ENCODE measurements at places on chromosomes 2 and 18.

DNA sequence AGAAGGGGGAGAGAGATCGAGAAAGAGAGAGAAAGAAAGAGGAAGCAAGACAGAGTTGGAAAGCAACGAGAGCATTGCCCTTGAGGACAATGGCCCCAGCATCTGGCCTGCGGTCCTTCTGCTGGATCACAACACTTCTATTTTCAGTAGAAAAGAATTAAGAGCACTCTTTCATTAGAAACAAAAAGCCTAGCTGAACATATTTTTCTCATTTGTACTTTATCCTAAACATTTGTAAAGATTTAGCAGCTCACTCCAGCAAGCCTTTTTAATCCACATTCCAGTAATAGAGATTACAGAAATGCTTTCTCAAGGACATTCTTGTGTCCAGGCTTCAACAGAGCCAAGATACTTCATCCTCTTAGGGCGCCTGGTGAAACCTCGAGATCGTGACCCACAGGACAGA lies 31.6 kb upstream of the AFF3 start:
- ATAC-seq: no peak

DNA sequence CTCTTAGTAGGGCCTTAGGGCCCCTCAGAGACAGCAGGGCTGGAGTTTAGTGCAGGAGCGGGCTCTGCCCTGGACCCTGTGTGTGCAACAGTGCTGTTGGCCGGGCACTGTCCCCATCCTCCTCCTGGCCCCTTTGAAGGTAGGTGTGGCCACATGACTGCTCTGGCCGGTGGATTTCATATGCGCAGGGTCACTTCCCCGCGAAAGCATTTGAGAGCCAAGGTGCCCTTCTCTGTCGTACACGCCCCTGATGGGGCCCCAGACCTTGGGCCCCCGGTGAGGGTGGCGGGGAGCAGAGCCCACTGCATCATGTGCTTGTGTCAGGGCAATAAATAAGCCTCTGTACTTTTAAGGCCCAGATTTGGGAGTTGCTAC lies 15.5 kb downstream of the TMEM177 start:
- ATAC-seq: no peak

- ATAC-seq: no peak
Observed at GRCh38 chr2:110747522-110748488, 15.4 kb downstream of the ACOXL start.

GRCh38 chr2:157662401-157662800 lies 33.7 kb upstream of the ACVR1C start:
- ATAC-seq: no peak

DNA sequence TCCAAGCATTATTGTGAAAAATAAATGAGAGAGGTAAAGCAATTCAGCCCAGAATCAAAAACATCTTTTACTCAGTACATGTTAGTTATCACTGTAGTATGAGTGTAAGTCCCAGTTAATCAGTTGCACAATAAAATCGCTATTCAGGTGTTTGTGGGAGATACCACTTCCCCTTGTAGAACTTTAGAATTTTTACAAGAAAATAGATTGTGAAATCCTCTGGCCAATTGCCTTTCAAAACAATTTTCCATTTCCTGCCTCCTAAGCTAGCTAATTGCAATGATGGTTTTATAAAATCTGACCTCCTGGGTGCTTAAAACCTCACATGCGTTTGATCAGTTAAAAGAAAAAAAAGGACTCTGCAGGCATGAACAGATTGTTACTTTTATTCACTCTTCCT lies 332.5 kb downstream of the PID1 start:
- ATAC-seq: no peak

DNA sequence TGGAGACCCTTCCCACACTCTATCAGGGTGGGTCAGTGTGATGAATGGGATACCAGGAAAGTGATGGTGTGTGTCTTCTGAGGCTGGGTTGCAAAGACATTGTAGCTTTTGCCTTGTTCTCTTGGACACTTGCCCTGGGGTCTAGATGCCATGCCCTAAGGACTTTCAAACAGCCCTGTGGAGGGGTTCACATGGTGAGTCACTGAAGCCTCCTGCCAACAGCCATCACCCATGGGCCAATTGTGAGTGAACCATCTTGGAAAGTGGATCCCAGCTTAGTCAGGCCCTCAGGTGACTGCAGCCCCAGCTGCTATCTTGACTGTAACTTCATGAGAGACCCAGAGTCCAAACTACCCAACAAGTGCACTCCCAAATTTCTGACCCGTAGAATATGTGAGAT lies 25.8 kb upstream of the IGFBP5 start:
- ATAC-seq: no peak

- no peak for ATAC-seq
Observed at GRCh38 chr2:233202531-233202944, 48.9 kb upstream of the ATG16L1 start.

GRCh38 chr18:74682141-74682990 lies 84.7 kb downstream of the ZNF407 start:
- no peak for ATAC-seq

- no peak for ATAC-seq
Observed at GRCh38 chr18:10418836-10419235, 35.6 kb upstream of the APCDD1 start.

DNA sequence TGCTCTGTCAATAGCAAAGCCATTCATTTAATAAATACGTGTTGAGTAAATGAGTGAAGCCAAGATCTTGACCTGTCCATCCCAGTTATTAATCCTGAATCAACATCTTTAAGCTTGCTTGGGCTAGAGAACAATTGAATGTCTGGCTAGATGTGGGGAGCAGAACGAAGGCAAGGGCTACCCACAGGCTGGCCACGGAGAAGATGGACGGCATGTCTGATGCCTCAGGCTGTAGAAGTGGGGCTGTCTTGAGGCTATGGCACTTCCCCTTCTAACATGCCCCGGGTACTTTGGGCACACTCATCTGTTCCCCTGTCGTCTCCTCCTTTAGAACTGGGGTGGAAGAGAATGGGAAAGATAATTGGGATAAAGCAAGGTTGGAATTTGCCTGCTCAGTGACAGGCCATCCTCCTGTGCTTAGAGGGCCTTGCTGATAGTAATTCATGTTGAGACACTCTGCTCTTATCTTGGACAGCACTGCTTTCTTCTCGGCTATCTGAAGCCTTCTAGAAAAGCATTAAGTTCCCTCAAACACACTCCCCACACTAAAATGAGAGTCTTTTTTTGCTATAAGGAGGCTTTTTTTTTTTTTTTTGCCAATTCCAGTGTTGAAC lies 225.7 kb downstream of the MREG start:
- no peak for ATAC-seq

GRCh38 chr2:15617778-15618448 lies 26.2 kb downstream of the DDX1 start:
- ATAC-seq: no peak

DNA sequence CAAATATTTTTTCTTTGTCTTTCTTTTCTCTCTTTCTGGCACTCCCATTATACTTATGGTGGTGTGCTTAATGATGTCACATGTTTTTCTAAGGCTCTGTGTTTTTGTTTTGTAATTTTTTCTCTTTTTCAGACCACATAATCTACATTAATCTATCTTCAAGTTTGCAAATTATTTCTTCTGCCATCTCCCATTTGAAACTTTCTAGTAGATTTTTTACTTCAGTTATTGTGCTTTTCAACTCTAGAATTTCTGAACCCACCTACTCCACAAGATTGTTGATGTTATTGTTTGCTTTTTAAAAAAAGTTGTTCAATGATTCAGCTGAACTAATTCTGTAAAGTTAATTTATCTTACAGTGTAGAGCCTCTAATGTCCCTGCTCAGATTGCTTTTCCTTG lies 121.4 kb downstream of the SCN3A start:
- no peak for ATAC-seq

DNA sequence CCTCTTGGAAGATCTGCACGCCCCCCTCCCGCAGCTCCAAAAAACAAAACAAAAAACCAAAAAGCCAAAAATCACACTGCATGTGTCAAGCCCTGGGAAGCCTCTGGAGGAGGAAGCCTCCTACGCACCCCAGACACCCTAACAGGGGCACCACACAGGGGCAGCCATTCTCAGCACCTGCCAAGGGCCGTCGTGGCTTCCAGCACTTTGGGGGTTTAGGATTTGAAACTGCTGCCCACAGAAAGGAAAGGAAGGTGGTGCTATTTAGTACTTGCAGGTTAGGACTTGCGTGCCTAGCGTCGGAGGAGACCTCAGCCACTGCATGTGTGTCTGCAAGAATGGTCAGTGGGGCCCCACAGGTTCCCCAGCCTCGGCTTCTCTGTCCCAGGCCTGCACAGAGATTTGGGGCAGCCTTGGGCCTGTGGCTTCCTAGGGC lies 419 bp upstream of the GPR55 start:
- no peak for ATAC-seq

DNA sequence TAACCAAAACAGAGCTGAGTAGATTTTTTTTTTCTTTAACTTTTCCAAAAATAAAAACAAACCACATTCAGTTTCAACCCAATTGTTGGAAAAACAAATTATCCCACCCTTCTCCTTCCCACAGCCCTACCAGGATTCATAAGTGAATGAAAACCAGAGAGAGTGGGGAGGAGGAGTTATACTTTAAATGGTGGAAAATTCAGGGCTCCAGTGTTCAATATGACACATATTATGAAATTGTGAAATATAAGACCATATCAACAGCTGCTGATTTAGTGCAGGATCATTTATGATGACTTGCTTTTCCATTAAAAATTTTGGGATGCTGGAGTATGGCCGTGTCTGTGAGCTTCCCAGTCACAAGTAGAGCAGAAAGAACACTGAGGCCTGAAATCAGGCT lies 26.7 kb downstream of the COLEC12 start:
- no peak for ATAC-seq

DNA sequence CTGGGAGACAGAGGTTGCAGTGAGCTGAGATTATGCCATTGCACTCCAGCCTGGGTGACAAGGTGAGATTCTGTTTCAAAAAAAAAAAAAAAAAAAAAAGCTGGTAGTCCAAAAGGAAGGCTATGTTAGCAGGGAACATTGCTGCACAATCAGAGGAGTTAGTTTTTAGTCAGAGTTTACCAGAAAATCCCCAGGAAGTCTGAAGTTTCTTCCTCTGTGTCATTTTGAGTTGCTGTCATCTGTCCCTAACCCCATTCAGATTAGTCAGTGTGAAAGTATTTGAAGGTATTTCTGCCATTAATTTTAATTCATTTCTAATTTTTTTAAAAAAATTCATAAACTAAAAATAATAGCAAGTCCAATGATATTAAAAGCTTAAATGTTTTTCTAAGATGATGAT lies 33.5 kb upstream of the CERS6 start:
- no peak for ATAC-seq

- peak; percentile 74 for ATAC-seq
Observed at GRCh38 chr2:237475704-237476141, 11.3 kb upstream of the MLPH start.

DNA sequence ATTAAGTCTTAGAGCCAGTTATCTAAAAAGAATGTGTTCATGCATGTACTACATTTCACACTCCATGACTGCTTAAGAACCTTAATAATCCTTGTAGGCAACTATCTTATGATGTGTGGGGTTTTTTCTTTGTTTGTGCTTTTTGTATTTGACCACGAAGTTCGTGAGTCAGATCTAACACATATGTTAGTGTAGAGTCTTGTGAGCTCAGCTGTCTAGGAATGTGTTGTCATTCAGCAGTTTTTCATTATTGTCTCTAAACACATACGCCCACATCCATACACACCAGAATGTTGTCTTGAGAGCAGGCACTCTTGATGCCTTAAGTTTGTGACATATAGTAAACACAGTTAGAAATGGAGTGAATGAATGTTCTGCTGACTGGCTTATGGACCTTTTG lies 38.4 kb downstream of the CAB39 start:
- ATAC-seq: peak; percentile 93

DNA sequence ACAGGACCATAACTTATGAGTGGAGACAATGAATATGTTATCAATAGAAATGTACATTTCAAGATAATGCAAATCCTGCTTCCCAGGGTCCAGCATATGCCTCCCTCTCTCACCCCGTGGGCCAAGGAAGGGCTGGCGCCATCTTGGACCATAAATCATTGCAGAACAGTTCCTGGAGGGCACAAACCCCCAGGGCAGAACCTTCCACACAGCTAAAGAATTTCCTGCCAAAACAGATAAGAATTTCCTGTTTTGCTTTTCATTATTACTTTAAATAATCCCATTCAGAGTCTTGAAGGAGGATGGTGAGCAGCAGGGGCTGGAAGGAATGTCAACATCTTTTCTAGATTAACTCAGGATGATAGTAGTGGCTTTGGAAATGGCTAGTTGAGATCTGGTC lies 53.7 kb downstream of the EHD3 start:
- no peak for ATAC-seq

DNA sequence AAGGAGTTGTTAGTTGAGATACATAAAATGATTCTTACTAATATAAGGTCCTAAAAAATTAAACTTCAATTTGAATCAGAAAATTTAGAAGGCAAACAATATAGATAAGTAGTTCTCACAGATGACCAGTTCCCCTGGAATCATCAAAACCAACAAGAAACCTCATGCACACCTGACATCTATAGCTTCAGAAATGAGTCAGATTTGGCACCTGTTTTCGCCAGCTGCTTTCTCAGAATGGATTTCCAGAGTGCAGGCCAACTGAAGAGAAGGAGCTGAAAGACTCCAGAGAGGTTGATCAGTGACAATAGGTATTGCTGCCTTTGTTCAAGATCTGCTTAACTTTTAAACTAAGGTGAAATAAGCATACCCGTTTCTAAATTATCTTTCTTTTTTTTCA lies 192.4 kb downstream of the RDH14 start:
- ATAC-seq: no peak

GRCh38 chr18:76656925-76657827 lies 162.1 kb upstream of the ZNF516 start:
- no peak for ATAC-seq

GRCh38 chr2:170713543-170714380 lies 1.4 kb upstream of the SP5 start:
- ATAC-seq: no peak

DNA sequence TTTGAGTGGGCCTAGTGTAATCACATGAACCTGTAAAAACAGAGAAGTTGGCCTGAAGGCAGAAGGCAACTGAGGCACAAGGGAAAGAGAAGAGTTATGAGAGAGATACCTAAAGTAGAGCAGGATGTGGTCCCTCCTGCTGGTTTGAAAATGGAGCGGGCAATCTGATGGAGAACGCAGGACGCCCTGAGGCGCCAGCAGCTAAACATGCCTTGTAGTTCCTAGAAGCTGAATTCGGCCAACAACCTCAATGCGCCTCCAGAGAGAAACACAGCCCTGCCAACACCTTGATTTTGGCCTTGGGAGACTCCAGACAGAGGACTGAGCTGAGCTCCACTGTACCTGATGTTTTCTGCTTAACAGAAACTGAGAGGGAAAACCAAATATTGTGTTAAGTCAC lies 469.9 kb downstream of the SOCS6 start:
- no peak for ATAC-seq

GRCh38 chr2:430291-431040 lies 142.6 kb upstream of the ALKAL2 start:
- ATAC-seq: no peak

GRCh38 chr2:4668381-4668780 lies 965.0 kb downstream of the DCDC2C start:
- ATAC-seq: no peak

GRCh38 chr2:208798698-208799097 lies 392.1 kb downstream of the PTH2R start:
- ATAC-seq: no peak

GRCh38 chr18:23499291-23499781 lies 4.0 kb upstream of the RMC1 start:
- no peak for ATAC-seq

All from activated CD4-positive, CD25-positive, alpha-beta regulatory T cell treated with anti-CD3 and anti-CD28 coated beads, Interleukin-2, amount 50 U/mL, for 24 hours (primary cell).